M059J (cell line): ENCODE measurements at places on chromosomes 1 and 21.

DNA sequence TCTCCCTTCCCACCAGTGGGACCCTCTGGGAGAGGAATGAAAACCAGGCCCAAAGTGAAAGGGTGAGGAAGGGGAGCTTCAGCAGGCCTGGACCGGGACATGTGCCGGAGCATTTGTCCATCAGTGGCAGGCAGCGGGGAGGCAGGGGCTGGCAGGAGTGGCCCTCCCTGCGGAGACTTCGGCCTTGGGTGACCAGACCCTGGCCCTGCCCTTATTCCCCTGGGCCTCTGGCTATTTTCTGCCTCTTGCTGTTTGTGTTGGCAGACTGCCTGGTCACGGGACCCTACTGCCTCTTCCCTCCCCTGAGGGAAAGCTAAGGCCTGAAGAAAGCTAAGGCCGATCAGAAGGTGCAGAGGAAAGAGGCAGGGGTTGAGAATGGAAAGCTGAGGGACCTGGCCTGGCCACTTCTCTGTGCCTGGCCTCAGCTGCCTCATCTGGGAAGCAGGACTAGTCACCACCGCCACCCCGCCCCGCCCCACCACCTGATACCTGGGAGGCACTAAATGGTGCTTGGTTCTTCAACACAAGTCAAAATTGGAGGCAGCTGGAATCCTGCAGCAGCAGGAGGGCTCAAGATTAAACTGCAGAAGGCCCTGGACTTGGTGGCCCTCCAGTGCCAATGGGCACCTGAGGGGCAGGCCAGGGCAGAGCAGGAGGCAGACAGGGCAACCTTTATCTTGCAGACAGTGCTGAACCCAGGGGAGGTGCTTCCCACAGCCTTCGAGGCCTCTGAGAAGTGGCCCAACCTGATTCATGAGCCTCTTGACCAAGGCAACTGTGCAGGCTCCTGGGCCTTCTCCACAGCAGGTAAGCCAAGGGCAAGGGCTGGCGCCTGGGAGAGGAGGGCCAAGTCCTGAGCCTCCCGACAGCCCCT, 7.9 kb downstream of the TINAGL1 start:
- DNase-seq: peak; percentile 88

- no peak for DNase-seq
Measured at GRCh38 chr1:2529784-2530512, at the start of gene HES5. TSS of gene HES5 (minus strand) at chr1:2530263. CDS start at chr1:2530164, 99 bp downstream.

GRCh38 chr1:76279101-76279748, 204.7 kb downstream of the ST6GALNAC3 start:
- DNase-seq: no peak

GRCh38 chr1:243977094-243977493, 74.0 kb upstream of the ZBTB18 start:
- no peak for DNase-seq

GRCh38 chr1:58345215-58346035, 201.1 kb downstream of the OMA1 start:
- no peak for DNase-seq

DNA sequence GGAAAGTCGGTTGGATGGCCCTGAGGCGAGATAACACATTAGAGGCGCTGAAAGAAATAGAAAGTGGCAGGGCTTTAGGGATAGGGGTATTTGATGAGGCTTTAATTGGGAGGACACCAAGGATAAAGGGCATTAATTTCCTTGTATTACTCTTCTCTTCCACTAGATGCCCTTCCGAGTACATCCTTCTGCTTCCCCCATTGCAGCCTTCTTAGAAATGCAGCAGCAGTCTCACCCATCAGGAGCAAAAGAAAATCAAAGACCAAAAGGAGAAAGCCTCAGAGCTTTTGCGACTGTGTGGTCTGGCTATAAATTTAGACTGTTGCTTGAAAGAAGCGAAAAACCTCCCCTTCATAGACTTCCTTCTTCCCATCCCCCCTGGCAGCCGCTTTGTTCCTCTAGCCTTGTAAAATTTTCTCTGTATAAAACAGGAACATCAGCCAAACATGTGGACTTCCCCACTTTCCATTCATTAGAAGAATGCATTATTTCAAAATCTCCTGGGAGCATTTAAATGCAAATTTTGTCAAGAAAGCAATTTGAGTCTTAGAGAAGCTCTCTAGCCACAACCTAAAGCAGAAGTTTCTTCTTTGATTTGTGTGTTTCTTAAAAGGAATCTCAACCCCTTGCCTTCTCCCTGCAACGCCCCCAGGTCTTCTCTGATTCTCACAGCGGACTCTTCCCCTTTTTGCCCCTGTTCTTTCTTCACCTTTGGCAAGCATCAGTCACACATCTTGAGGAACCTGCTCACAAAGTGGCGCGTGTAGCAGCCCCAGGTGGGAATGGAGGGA, 76.6 kb downstream of the NDUFS5 start:
- peak; percentile 82 for DNase-seq

DNA sequence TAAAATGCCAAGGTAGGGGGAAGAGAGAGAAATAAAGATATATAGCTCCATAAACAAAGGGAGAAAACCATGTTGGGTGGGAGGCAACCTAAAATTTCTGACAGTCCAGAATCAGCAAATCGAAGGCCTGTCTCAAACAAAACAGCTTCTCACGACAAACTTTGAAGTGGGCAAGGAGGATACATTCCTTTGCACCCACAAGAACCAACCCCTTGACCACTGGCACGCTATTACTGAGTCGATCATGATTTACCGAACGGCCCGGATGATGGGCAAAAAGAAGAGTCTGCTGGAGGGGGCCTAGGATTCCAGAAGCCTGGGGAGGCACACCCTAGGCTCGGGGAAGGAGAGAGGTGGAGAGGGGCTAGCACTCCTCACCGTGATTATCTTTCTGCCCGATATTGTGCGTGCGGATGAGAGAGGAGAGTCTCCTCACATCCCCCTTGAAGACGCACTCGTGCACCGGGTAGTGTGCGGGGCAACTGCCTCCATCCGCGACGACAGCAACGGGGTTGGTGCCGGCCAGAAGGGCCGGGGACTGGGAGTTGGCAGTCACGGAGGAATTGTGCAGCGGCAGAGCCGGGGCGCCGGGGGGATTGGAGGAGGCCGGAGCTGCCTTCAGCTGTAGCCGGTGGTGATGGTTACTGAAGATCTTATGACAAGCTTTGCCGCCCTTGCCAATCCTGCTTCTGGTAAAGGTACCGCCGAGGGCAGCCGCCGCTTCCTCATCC, 756 bp downstream of the ANKRD13C start:
- DNase-seq: peak; percentile 93

GRCh38 chr1:175095978-175096607, 28.5 kb downstream of the TNN start:
- DNase-seq: peak; percentile 6

- DNase-seq: no peak
Measured at GRCh38 chr1:76037324-76037723, 37.2 kb upstream of the ST6GALNAC3 start.

DNA sequence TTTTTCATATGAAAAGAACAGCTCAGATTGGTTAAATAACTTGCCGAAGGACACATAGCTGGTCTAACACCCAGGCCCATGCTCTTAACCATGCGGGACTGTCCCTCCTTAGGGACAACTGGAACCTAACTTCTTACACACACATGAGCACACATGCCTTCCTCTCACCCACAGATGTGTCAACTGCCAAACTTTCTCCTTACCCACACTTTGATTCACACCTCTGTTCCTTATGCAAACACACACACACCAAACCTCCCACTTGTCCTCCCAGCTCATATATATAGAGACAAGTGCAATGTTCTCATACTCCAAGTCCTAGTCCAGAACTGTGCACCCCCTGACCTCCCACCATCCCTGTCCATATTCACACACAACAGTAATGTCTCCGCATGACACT, 4.3 kb downstream of the RAB25 start:
- no peak for DNase-seq

- DNase-seq: no peak
Measured at GRCh38 chr1:108190686-108191416, 9.3 kb downstream of the SLC25A24 start.

- no peak for DNase-seq
Measured at GRCh38 chr1:179104611-179105250, 22.9 kb downstream of the TOR3A start.

DNA sequence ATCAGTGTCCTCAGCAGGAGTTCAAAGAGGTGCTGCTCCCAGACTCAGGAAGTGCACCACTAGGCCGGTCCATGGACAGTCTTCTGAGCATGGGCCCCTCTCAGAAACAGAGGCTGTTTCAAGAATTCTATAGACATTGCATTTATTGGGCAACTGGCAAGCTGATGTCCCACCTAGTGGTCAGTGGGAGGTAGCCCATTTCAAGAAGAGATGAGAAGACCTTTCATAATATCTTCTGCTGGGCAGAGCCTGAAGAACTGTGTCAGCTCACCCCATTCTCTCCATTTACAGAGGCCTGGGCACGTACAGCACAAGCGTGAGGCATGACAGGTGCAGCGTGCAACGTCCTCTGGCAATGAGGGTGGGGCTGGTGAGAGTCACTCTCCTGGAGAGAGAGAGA, 216.0 kb downstream of the DYRK1A start:
- peak; percentile 71 for DNase-seq

DNA sequence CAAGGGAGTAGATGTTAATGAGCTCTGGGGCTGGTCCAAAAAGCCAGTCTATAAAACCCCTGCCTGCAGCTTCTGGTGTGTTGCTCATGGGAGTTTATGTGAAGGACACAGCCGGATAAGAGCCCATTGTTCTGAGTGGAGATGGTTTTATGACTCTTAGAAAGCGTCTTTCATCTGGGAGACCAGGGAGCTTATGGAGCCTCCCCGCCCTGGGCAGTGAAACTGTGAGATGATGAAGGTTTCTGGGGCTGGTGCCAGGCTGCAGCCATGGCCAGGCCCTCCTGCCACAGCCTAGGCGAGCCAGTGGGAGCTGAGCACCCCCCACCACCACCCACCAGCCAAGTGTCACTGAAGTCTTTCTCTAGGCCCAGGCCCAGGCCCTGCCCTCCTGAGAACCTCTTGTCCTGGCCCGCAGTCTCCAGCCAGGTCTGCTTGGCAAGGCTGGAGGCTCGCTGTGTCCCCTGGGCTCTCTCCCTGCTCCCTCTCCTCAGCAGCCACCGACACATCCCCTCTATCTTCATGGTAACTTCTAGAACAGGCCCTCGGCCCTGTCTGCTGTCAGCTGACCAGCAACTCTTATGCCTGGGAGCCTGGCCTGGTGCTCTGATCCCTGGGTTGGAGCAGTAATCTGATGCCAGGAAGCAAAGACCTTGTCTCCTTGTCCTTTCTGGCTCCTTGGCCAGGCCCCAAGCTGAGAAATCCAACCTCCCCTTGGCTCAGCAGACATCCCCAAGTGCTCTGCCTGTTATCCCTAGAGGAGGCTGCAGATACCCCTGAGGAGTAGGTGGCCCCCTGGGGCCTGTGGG, 7.6 kb upstream of the ARHGEF10L start:
- peak; percentile 81 for DNase-seq

DNA sequence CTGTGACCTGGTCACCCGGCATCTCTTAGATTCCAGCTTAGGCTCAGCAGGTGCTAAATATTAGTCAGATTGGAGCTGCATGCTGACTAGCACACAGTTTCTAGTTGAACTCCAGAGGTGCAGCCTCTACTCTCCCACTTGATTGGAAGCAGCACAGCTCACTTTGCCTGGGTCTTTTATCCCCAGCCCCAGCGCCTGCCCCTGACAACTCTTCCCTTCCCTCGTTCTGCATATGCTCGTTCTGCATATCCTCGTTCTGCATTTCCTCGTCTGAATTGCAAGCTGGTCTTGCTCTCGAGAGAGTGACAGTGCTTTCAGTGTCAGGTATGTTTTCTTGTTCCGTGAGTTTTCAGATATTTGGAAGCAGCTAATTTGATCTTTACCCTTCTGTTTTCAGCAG, 11.7 kb downstream of the COL18A1 start:
- DNase-seq: no peak

DNA sequence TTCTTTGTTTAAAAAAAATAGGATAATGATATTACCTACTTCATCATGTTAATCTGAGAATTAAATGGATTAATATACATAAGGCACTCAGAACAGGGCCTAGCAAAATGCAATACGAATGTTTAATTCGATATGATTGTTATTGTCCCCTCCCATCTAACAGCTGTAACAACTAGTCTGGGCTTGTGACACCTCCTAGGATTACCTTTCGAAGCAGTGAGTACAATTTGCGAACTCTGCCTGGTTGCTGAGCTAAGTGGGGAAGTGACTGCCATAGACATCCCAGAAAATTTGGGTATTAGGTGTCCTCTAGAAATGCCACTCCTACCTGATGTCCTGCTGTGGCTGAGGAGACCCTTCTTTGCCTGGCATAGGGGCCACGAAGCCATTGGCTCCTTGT, 3.0 kb downstream of the RASSF5 start:
- no peak for DNase-seq

DNA sequence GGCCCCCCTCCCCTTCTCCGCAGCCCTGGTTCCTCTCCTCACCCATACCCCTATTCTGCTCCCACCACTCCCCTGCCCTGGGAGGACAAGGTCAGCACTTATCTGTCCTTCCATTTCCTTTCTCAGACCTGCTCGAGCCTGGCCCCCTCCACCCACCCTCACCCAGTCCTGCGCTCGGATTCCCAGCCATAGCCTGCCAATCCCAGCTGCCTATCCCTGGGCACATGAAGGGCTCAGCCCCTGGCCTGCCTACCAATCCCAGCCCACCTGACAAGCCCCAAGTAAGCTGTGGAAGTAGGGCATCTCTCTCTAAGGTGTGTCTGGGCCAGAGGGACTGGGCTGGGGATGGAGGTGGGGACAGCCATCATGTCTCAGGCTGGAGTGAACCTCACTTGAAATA, 5.4 kb downstream of the BLACAT1 start:
- no peak for DNase-seq

GRCh38 chr1:201838381-201838780, 9.4 kb downstream of the IPO9 start:
- DNase-seq: no peak

DNA sequence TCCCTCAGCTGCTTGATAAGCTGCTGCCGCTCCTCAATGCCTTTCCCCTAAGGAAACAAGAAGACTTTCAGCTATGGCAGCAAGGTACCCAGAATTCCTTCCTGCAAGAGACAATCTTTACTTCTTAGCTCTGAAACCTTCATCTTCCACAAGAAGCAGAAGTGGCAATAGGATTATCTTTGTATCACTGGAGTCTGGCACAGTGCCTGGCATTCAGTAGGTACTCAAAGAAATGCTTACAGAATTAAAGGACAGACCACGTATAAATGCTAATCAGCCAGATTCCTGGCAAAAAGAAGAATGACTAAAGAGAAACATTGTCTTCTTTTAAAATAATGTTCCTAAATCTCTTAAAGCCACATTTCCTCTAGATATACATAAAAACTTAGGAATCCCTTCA, 43.7 kb downstream of the SLC27A3 start:
- DNase-seq: no peak

GRCh38 chr1:26102119-26102518, 9.5 kb upstream of the PDIK1L start:
- no peak for DNase-seq

- no peak for DNase-seq
Measured at GRCh38 chr21:38223893-38224540, 32.8 kb upstream of the KCNJ15 start.
